ENCODE measurements at places on chromosomes 3 and 15. TPM values are rescaled to one million over a fixed set of nuclear protein-coding genes. Genes with fewer than 3 reads are reported as not detected.

The RAD51 gene
- 0.43 TPM for total RNA-seq

The ZNF385D gene
- total RNA-seq, result 2.2 TPM

GRCh38 chr3:10119376-10119775 lies 3.9 kb downstream of the BRK1 start:
- no peak for DNase-seq

GRCh38 chr3:9291821-9292410 lies 42.5 kb upstream of the SRGAP3 start:
- DNase-seq, result no peak

DNA sequence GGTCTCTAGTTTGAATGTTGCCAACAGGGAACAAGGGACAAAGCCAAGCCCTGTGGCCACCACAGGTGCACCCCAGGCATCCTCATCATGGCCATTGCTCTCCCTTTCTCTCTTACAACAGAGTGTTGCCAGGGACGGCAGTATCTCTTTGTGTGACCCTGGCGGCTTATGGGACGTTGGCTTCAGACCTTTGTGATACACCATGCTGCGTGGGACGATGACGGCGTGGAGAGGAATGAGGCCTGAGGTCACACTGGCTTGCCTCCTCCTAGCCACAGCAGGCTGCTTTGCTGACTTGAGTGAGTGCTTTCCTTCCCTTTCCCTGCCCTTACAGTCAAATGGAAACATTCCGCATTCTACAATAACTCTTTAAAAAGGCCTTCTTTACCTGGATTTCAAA lies 38.2 kb downstream of the BOC start:
- no peak for DNase-seq

All from Right ventricle myocardium superior (tissue), 1 donor.